Vein endothelial cell (primary cell): ENCODE measurements at places on chromosomes 6 and 20. TPM values are rescaled to one million over a fixed set of nuclear protein-coding genes. Genes with fewer than 3 reads are reported as not detected.

Gene SLC22A7
- not detected in 2 replicates for total RNA-seq

Gene REM1
- total RNA-seq = under 0.01 and 0.38 TPM in 2 replicates

Gene NCOA3
- 40.8 and 42.2 TPM in 2 replicates for total RNA-seq

Gene CASS4
- total RNA-seq = under 0.01 TPM in 2 replicates

Gene PNLDC1
- 0.38 TPM in 1 of 2 replicates, not detected in the other for total RNA-seq

Gene PSMB1
- 300 and 327 TPM in 2 replicates for total RNA-seq

Gene ADISSP
- 32.3 and 39.1 TPM in 2 replicates for total RNA-seq

Gene BPIFB4
- not detected in 2 replicates for total RNA-seq

Gene MMP24OS
- 12.5 and 14.0 TPM in 2 replicates for total RNA-seq

Gene HLA-DPA1
- 0.33 TPM in 1 of 2 replicates, not detected in the other for total RNA-seq

Gene BPIFB2
- not detected in 2 replicates for total RNA-seq

Gene TCP11
- total RNA-seq = 0.33 TPM in 1 of 2 replicates, not detected in the other

Gene CALHM6
- 0.33 and 0.48 TPM in 2 replicates for total RNA-seq

Gene HSPA1L
- 0.98 and 1.1 TPM in 2 replicates for total RNA-seq

Gene SCRT2
- not detected in 2 replicates for total RNA-seq

Gene NTSR1
- not detected in 2 replicates for total RNA-seq

Gene VNN1
- total RNA-seq = 0.29 TPM in 1 of 2 replicates, not detected in the other

Gene PNPLA1
- total RNA-seq = not detected in 2 replicates

Gene TTBK1
- total RNA-seq = 0.10 TPM in 1 of 2 replicates, not detected in the other

Gene PAX1
- total RNA-seq = not detected in 2 replicates

Gene FAM162B
- 0.33 TPM in 1 of 2 replicates, not detected in the other for total RNA-seq

Gene NOL7
- 52.3 and 80.4 TPM in 2 replicates for total RNA-seq

Gene GPLD1
- total RNA-seq = 0.19 and 0.33 TPM in 2 replicates

Gene NFYA
- 14.4 and 18.8 TPM in 2 replicates for total RNA-seq

Gene GJA10
- not detected in 2 replicates for total RNA-seq

Gene HDGFL1
- total RNA-seq = 0.10 TPM in 1 of 2 replicates, not detected in the other

Gene HLA-DMB
- total RNA-seq = 0.96 and 1.3 TPM in 2 replicates

Gene ZBTB24
- 8.1 and 8.2 TPM in 2 replicates for total RNA-seq

Gene TUBB2B
- total RNA-seq = 2.0 and 5.6 TPM in 2 replicates

Gene OPN5
- not detected in 2 replicates for total RNA-seq

Gene RIPPLY2
- total RNA-seq = not detected in 2 replicates

Gene SOX4
- total RNA-seq = 97.6 and 149 TPM in 2 replicates
